ENCODE measurements at places on chromosomes 12 and 14.

GRCh38 chr14:104784846-104785707 is 10.5 kb downstream of the AKT1 start:
- no peak for DNase-seq

- peak; percentile 89 for DNase-seq
Observed at GRCh38 chr14:75277008-75277814, 1.4 kb upstream of the FOS start.

GRCh38 chr14:30861200-30861599 is 13.2 kb upstream of the COCH start:
- DNase-seq = peak; percentile 25

GRCh38 chr12:22231078-22231477 is 103.4 kb downstream of the ST8SIA1 start:
- no peak for DNase-seq

DNA sequence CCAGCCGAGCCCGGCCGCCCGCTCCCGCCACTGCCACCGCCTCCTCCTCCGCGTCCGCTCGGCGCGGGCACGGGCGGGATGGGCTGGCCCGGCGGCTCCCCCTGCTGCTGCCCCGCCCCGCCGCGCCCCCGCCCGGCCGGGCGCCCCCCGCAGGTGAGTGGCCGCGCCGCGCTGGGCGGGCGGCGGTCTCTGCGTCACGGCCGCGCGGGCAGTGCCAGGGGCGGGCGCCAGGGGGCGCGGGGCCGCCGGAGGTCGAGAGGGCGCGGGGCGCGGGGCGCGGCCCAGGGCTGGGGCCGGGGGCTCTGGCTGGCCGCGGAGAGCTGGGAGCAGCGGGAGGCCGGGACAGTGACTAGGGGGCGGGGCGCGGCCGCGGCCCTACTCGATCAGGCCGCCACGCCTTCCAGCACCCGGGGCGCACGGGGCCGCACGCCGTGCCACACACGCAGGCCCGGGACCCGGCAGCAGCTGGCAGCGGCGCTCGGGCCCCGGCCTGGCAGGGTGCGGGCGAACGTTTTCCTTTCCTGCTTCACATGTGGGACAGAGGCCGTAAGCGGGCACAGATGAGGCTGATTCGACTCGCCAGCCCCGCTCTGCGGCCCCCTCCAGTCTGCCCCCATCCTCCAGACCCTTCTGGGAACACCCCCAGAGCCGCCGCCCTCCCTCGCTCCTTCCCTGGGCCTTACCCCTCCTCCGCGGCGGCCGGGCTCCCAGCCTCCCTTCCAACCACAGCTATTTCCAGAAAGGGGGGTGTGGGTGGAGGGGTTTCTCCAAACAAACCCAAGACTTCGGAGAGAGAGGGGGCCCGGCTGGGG is 2.4 kb upstream of the TNS2 start:
- DNase-seq = peak; percentile 91

DNA sequence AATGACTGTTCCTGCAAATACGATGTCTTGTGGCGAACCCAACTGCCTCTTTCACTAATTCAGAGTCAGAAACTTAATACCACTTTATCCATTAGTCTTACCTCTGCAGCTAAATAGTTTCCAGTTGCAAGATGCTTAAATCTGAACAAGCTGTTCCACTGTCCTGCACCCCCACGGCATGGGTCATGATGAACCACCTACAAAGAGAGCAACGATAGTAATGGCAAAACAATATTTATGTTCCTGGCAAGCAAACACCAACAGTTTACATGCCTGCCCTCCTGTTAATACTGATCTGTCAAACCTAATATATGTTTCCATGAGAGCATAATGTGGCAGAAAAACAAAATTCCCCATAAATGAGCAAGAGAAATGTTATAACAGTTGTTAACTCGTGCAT is 121.9 kb downstream of the ITPR2 start:
- no peak for DNase-seq

GRCh38 chr12:89732522-89732921 is 23.9 kb upstream of the ATP2B1 start:
- DNase-seq = no peak

GRCh38 chr14:32734261-32734660 is 204.4 kb upstream of the NPAS3 start:
- no peak for DNase-seq

- DNase-seq = peak; percentile 47
Observed at GRCh38 chr14:93619176-93619793, 169.0 kb downstream of the PRIMA1 start.

DNA sequence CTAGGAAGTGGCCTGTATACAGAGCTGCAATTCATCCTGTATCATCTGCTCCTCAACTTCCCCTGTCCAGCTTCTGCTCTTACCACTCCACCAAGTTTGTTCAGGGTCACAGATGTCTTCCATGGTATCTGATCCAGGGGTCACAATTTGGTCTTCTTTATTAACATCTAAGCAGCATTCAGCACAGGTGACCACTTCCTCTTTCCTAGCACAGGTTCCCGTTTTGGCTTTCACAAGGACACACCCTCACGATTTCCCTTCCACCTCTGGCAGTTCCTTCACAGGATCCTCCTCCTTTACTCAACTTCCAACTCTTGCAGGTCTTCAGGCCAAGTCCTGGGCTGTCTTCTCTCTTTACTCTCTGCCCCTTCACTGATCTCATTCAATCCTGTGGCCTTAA is 93.6 kb downstream of the TTC7B start:
- no peak for DNase-seq

GRCh38 chr12:70763666-70764065 is 126.4 kb upstream of the PTPRB start:
- DNase-seq = no peak

- peak; percentile 26 for DNase-seq
Observed at GRCh38 chr14:87005280-87005679, 987.7 kb downstream of the GALC start.

DNA sequence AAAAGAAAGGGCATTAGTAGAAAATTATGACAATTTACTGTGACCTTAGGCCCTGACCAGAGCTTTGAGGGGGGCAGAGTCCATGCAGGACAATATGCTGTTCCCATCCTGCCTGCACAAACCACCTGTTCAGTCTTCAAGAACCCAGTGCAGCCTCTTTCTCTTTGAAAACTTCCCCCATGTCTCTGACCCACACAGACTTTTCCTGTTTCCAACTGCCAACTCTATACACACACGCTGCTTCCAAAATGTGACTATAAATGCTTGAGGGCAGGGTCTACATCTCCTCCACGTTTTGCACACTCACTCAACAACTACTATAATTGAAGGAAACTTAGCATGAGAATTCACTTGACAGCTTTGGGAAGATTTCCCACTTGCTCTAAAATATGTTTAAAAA is 36.6 kb upstream of the SYCP3 start:
- no peak for DNase-seq

DNA sequence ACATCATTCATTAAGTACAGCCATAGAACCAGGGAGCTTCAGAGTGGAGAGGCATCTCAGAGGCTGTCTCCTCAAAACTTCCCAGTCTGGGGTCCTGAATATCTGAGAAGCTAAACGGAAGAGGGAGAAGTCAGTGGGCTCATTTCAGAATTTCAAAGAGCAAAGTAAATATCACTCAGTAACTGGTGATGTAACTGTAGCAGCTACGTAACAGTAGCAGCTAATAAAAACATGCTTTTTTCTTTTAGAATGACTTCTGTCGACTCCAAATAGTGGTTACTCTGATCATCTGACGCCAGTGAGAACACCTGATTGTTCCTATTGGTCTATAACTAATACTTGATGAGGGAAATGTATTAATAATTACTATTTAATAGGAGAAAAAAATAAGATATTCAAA is 383.3 kb downstream of the DPF3 start:
- no peak for DNase-seq

DNA sequence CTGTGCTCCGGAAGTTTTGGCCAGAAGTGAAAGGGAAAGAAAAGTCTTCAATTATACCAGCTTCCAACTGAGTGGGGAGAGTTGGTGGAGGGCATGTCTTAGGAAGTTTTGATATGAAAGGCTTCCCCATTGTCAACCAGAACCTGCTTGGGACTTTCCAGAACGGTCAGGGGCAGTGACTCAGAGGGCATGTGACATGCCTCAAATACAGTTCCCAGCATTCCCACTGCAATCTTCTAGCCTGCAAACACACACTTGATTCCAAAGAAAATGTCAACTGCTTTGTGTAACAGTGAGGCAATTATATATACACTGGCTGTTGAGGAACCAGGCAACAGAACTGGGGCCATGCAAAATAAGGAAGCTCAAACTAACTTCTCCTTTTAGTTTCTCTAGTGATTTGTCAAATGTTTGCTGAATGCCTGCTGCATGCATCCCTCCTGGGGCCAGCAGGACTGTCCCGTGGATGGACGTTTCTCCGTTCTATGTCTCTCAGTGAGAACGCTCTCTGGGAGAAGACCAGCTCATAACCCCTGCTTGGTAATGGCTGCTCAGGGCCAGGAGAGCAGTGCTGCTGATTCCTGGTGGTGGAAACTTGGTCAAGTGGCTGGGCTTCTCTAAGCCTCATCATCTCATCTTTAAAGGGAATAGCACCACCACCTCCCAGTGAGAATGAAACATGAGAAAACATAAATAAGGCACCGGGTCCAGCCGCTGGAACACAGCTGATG is 18.3 kb downstream of the SLC25A47 start:
- DNase-seq = peak; percentile 66

DNA sequence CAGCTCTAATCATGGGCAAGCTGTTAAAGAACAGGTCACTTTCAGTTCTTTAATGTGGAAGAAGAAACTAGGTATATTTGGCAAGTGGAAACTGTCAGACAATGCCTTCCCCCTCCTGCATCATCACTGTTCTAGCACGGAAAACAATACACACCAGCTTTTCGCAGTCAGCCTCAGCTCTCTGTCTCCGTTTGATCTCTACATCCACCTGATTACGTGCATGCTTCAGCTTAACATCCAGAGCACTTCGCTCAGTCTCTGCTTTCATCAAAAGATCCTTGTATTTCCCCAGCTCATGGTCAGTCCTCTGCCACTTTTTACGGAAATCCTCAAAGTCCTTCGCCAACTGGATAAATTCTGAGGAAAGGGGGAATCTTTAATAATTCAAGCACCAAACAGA is 19.0 kb downstream of the RACGAP1 start:
- no peak for DNase-seq

- peak; percentile 57 for DNase-seq
Observed at GRCh38 chr12:65536351-65536750, 257.9 kb downstream of the MSRB3 start.

GRCh38 chr12:1083889-1084262 is 92.9 kb downstream of the ERC1 start:
- peak; percentile 55 for DNase-seq

DNA sequence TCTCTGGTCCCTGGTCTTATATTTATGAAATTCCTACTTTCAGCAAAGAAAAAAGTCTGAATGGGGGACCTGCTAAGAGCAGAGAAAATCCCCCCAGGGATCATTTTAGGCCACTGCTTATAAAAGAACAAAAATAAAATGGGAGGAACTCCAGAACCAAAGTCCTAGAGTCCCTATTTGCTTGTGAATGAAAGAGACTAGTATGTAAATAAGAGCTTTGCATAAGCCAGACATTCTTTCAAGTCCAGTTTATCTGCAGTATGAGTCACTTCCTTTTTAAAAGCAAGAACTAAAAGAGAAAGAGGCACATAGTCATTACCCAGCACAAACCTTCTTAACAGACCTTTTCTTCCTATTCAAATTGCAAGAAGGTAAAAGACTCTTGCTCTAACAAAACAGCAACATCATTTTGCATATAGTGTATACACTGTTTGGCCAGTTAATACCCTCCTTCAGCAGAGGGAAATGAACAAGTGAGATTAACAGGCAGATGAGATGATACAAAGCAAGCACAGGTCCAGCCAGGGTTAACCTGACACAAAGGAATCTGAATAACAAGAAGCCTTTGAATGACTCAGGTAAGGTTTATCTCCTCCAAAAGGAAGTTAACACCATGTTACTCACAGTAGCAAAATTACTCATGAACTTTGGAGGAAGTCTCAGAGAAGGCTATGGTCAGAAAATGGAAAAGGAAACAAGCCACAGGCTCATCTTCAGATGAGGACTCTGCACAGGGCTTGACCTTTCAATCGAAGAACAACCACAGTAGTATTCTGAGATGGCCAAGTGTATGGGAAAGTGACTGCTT is 87.3 kb downstream of the PHLDA1 start:
- DNase-seq = peak; percentile 92

DNA sequence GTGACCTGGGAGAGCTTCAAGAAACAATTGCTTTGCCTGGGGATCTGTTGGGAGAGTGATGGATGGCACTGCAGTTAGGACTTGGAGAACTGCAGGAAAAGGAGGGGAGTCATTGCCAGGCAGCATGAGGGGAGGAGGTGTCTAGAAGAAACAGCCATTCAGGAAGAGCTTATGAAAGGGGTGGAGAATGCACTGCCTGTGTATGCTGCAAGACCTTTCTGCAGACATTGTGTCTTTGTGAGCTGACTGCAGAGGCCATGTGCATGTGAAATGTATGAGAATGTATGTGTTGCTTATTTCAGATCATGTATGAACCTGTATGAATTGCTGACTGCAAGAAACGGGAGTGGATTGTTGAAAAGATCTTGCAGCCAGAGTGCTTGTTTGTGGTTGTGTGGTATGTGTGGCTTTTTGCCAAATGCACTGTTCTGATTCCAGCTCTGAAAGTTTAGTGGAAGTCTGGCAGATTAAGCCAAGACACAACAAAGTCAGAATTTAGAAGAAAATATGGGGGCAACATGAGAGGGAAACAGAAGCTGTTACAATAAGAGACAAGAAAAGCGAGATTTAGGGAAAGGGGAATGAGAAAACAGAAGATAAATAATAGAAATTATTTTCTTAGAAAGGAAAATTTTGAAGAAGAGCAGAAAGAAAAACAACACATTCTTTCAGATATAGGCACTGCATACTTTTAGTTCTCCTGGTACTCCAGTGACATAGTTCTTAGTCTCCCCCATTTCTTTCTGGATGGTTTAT is 9.8 kb upstream of the RIMKLB start:
- DNase-seq = peak; percentile 79

DNA sequence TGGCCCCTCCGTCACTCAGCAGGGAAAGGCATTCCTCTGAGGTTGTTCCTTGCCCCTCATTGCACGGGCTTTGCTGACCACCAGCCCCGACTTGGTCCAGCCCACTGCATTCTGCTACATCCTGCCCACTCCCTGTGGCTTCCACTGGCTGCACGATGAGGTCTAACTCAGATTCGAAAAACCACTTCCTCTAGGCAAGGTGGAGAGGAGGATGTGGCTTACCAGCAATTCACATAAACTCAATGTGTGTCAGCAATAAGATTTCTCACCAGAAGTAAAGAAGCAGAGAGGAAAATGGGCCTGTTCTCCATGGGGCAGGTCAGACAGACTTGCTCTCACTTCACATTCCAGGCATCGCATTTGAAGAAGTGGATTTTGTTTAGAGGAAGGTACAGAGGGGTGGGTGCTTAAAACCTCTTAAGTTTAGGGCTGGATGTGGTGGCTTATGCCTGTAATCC is 14.7 kb downstream of the GPR68 start:
- DNase-seq = peak; percentile 48

GRCh38 chr12:65779091-65779642 is 45.1 kb upstream of the HMGA2 start:
- DNase-seq = peak; percentile 64

DNA sequence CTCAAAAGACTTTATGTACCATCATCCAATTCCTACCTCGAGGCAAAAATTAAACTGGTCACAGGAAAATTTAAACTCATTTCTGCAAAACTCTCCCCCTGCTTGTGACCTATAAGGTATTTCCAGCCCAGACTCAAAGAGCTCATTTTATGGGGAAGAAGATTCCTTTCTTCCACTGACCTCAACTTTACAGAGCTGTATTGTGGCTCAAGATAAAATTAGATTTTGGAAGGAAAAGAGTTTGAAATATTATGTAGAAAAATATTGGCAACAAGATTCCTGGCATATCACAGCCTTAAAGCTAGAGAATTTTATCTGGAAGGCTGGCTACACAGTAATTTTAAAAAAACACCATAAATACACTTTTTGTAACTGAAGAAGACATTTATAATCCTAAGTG is 91.7 kb downstream of the STXBP6 start:
- DNase-seq = peak; percentile 27

GRCh38 chr12:88646824-88647223 is 66.6 kb upstream of the KITLG start:
- DNase-seq = no peak

Data from fibroblast of skin of back (primary cell).